Activated naive CD4-positive, alpha-beta T cell (primary cell): ENCODE measurements at places on chromosomes 2 and 18.
A peak's percentile ranks its signal among the peaks of the same experiment; 100 is the strongest.

DNA sequence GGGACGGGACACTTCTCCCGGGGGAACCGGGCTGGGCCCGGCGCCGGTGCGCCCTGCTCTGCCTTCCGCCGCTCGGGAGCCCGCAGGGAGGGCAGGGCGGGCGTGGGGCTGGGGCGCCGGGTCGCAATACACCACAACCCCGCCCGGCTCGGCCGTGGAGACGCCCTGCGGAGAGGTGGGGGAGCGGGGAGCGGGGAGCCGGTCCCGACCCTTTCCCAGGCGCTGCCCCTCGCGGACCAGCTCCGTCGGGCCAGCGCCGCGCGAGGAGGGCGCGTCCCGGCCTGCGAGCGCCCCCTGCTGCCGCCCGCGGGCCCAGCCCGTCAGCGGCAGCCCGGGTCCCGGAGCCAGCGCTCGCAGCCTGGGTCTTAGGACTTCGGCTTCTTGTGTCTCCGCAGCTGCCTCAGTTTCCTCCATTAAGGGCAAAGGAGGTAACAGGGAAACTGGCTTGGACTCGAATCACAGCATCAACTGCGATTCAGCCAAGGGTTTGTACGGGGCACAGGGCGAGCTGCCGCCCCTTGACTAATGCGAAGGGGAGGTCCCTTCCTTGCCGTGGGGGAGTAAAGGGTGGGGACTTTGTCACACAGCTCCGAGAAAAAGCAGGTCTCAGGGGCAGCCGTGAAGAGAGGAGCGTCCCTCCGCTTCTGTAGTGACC is 635 bp upstream of the ADRA2B start:
- peak; percentile 64 for DNase-seq

DNA sequence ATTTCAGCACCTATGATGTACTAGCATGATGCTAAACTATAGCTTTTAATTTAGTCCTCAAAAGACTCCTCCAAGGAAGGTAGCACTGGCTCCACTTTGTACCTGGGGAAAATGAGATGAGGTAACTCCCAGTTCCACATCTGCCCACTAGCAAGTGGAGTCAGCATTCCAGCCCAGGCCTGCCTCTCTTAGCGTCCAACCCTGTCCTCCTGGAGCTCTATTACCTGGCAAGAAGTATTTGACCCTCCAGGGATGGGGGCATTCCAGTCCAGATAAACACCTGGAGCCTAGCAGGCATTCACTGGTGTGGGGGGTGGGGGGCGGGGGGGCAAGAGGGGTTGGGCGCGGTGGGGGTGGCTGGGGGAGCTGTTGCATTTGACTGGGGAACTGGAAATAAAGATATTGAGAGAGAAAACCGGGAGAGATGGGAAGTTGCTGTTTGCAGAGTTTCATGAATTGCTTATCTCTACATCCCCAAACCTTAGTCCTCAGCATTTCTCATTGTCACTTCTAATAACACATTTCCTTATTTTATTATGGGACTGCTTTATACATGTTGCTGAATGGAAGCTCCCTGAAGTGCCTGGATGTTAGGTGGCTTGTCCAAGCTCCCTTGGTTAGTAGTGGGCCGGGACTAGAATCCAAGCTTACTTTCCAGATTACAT is 22.0 kb upstream of the FZD5 start:
- no peak for DNase-seq

GRCh38 chr2:151171186-151171585 is 90.5 kb downstream of the RBM43 start:
- DNase-seq, result no peak

DNA sequence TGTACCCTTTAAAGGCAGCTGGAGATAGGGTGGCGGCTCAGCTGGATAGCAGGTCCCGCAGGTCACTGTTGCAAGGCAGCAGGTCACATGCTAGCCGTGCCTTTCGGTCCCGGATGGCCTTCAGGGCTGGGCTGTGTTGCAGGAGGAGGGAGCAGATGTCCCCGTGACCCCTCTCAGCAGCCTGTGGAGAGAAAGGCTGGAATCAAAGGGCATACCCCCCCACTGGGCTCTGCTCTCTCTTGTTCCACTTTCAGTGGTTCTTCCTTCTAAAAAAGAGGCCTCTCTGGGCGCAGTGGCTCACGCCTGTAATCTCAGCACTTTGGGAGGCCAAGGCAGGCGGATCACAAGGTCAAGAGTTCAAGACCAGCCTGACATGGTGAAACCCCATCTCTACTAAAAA is 4.4 kb upstream of the ANKRD23 start:
- no peak for DNase-seq

DNA sequence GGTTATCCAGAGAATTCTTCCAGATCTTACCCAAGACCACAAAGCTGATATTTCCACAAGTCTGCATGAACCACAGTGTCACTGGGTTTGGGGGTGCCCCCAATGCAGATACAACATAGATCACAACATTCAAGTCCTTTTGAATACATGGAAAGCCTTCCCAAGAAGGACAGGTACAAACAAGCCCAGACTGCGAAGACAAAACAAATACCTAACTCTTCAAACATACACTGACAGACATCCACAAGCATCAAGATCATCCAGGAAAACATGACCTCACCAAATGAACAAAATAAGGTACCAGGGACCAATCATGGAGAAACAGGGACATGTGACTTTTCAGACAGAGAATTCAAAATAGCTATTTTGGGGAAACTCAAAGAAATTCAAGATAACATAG is 93.1 kb downstream of the MDH1 start:
- DNase-seq, result no peak

GRCh38 chr2:19722531-19722971 is 179.2 kb downstream of the TTC32 start:
- DNase-seq, result no peak

- DNase-seq, result no peak
Observed at GRCh38 chr18:60746919-60747318, 374.3 kb upstream of the MC4R start.
